Inflammatory macrophage treated with lipopolysaccharide for 1 hour (primary cell): ENCODE measurements at places on chromosomes 5 and 9.

DNA sequence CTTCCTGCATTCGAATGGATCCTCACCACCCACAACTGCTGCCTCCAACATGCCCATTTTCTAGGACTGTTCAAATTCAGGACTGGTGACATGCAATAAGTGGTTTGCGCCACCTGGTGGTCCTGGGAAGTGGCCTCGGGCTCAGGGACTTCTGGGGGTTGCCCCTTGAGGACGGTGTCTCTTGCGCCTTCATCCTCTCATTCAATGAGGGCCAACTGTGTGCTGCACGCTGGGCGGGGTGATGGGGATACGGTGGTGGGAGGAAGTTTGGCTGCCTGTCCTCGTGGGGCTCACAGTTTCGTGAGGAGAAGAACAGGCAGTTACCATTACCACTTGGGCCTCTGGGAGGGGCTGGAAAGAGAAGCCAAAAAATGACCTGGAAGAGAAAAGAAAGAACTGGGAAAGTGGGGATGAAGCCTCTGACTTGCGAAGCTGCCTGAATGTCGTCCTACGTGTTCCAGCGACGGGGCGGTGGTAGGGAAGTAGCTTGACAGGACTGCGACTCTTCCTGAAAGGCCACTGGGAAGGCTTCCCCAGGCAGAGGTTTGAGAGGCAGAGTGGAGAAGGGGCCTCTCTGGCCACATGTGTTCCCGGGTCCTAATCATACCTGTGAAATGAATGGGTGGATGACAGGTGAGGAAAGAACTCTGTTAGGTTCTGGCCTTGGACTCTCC, 49.0 kb downstream of the PSD2 start:
- peak; percentile 52 for DNase-seq

GRCh38 chr5:42400474-42400873, 22.8 kb upstream of the GHR start:
- DNase-seq, result no peak

- no peak for DNase-seq
Observed at GRCh38 chr5:93585767-93586385, 2.9 kb downstream of the NR2F1 start.

DNA sequence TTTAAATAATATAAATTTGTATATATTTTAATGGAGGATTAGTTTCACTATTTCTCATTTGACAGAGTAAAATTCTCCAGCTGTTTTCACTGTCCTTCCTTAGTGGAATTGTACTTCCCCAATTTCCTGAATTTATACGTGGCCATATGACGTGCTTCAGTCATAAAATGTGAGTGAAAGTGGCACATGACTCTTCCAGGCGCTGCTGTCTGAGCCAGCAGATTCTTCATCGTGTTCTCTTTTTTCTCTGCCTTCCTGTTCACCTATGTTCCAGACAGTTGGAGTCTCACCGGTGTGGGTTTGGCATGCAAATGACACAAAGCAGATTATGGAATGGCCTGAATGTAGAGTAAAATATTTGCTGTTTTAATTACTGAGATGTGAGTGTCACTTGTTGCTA, 684.1 kb downstream of the SEMA5A start:
- DNase-seq, result no peak

GRCh38 chr5:137486707-137487106, 12.4 kb downstream of the SPOCK1 start:
- DNase-seq, result no peak

DNA sequence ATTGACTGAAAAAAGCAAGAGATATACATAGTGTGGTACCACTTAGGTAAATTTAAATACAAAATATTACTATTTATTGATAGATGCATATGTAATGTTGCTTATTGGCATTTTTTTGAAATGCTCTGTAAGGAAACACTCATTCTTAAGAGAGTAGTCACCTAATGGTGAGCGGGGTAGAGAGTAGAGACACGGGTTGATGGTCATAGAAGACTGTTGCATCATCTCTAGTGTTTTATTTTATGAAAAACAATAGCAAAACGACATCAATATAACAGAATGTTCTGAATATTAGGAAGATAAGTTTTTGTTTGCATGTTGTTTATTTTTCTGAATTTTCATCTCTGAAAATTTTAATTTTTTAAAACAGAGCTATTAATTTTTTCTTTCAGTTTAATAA, 4.0 kb downstream of the SRP19 start:
- no peak for DNase-seq

- DNase-seq, result no peak
Observed at GRCh38 chr5:59716029-59716428, 177.5 kb downstream of the PDE4D start.

DNA sequence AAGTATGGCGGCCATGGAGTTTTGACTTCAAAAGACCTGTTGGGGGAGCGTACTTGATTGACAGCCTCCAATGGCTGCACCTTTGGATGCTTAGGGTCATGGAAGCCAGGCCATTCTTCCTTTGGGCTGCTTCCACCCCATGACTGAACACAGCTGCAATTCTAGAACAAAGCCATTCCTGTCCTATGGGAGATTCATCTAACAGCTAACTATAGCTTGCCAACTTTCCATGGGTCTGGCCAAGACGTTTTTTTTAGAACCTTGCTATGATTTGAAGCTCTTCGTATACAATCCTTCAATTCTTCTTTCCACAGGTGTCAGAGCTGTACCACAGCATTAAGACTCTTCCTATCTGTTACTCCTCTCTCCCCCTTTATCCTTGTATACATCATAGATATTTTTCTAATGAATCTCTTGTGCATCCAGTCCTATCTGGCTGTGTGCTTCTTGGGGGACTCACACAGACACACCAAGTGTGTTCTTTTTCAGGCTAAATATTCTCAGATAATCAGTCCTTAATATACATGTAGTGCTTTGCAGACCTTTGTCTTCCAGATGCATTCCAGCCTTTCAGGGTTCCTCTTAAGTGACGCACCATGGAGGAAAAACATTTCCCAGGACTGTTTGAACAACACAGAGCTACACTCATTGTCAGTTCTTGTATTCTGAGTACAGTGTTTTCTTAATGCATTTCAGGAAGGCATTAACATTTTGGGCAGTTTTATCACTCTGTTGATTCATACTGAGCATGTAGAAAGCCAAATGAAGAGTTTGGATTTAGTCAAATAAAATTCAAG, 198.9 kb downstream of the TAF11L14 start:
- DNase-seq, result no peak

- no peak for DNase-seq
Observed at GRCh38 chr5:64384765-64385164, 121.0 kb upstream of the RGS7BP start.

DNA sequence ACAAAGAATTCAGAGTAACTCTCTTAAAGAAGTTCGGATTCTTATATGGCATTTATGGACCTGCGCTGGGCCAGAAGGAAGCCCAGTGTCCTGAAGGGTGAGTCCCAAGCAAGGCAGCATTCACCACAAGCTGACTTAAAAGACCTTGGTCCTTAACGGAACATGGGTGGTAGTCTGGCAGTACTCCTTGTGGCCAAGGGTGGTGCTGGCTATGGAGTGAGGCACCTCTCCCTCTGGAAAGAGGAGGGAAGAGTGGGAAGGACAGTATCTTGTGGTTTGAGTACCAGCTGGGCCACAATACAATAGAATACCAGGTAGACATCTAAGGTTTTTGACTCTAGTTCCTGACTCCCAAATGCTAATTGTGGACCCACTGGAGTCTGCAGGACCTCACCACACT, 425.7 kb upstream of the CYLC2 start:
- DNase-seq, result no peak

GRCh38 chr5:34002629-34003328, 5.1 kb downstream of the AMACR start:
- no peak for DNase-seq

DNA sequence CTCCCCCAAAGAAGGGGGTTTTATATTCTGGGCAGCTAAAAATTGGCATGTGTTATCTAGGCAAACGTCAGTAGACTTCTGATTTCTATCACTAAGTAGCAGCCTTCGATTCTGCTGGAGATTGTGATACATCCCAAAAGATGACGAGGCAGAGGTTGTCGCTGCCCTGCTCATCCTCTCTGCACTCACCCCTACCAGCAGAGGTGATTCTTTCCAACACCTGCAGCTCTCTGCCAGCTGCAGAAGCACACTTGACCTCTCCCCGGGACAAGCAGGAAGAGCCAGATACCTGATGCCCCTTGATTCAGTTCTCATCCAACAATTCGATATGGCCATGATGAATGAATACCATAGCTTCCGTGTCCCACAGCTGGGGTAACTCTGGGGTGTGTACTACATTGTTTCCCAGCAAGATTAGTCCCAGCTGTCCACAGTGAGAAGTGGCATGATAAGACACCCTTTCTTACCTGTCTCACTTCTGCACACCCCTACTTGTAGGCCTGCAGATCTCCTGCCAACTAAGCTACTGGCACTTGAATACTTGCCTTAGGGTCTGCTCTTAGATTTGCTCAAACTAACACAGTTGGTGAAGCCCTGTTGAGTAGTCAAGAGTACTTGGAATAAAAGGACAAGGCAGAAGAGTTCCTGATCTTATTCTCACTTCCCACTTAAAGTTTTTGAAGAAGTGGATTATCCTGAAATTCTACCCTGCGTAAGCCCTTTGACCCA, 37.6 kb upstream of the SMAD5 start:
- DNase-seq, result no peak

DNA sequence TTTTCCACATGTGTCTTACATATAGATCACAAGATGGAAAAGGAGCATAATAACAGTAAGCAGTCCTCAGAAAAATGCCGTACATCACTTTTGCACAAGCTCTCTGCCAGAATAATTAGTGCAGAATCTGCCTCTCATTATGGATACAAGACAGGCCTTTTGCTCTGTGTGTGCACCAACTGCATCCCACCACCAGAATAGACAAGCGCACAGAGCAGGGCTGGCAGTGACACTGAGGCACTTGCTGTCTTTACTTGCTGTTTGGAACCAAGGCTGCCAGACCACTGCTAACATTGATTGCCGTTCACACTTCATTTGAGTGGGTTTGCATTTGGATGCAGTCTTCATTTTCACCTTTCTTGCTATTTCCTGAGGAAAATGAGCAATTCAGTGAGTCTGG, 741.3 kb downstream of the TLE1 start:
- DNase-seq, result no peak

DNA sequence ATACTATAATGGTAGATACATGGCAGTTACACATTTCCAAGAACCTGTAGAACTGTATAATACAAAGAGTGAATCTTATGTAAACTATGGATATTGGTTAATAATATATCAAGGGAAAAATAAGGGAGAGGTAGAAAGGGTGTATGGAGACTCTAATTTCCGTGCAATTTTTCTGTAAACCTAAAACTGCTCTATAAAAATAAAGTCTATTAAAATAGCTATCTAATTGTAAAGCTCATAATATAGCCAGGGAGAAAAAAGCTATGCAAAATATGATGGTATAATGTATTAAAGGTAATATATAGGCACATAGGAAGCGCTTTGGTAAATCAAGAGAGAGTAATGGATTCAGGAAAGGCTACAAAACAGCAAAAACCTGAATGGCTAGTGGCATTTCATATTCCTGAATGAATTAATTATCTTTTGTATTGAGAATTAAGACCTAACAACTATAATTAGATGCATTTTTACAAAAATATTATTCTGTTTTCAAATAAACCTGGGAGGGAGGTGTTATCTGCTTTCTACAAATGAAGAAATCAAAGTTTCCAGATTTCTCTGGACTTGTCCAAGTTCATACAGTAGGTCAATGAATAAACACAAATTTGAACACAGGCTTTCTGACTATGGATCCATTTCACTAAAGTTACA, 22.8 kb downstream of the ANXA1 start:
- no peak for DNase-seq

DNA sequence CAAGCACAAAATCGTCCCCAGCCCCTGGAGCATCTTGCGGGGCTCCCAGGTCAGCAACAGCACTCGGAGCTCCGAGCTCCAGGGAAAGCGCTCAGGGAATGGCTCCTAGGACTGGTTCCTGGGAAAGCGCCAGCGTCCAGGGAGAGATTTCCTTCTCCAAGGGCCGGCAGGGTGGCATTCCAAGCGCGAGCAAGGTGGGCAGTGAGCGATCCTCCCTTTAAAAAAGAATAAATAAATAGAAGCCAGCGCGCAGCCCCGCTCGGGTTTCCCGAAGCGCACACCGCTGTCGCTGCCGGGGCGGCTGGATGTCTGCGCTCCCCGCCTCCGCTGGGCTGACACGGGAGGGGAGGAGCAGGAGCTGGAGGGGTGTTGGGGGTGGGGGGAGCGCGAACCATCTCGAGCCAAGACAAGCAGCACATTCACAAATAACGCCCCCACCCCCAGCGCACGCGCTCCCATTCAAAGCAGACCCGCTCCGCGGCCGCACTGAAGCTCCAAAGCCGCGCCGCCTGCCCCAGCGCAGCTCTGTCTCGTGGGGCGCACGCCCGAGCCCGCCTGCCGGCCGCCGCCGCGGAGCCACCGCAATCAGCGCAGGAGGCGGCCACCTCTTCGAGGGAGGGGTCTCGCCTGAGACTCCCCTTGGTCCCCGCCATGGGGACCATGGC, 327.4 kb downstream of the SH3GL2 start:
- no peak for DNase-seq

GRCh38 chr5:43357067-43357466, 43.9 kb upstream of the HMGCS1 start:
- DNase-seq, result no peak

GRCh38 chr9:10055886-10056395, 556.9 kb downstream of the PTPRD start:
- DNase-seq, result no peak

DNA sequence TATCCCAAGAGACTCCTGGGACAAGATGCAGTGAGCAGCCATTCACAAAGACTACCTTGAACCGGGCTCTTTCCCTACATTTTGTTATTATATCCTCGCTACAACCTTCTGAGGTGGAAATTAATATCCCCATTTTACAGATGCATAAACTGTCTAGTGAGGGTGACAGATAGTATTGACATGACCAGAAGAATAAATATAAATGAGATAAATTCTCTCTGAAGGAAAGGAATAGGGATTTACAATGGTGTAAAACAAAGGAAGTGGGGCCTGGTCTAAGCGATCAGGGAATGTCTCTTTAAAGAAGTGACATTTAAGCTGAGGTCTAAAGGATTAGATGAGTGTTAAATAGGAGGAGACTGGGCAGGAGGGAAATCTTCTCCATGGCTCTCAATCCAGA, 43.5 kb upstream of the KCNMB1 start:
- DNase-seq, result no peak

- DNase-seq, result peak; percentile 13
Observed at GRCh38 chr5:44833249-44833648, 24.5 kb downstream of the MRPS30 start.

GRCh38 chr5:36536616-36537005, 69.8 kb upstream of the SLC1A3 start:
- DNase-seq, result no peak

DNA sequence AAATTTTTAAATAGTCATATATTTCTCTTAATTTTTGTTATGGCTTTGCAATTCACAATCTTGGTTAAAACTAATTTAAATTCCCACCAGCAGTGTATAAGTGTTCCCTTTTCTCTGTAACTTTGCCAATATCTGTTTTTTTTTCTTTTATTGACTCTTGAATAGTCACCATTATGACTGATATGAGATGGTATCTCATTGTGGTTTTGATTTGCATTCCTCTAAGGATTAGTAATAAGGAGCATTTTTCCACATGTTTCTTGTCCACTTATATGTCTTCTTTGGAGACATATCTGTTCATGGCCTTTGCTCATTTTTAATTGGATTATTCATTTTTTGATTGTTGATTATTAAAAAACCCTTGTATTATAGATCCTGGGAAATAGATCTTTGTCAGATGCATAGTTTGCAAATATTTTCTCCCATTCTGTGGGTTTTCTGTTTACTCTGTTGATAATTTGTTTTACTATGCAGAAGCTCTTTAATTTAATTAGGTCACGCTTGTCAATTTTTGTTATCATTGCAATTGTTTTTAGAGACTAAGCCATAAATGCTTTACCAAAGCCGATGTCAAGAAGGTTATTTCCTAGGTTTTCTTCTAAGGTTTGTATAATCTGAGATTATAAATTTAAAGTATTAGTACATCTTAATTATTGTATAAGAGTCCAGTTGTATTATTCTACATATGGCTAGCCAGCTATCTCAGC, 610.9 kb downstream of the CHSY3 start:
- DNase-seq, result no peak
